GM04503 (cell line): ENCODE measurements at places on chromosomes 1 and 21.

- DNase-seq, result no peak
Measured at GRCh38 chr1:15692121-15692682, 8.1 kb downstream of the PLEKHM2 start.

DNA sequence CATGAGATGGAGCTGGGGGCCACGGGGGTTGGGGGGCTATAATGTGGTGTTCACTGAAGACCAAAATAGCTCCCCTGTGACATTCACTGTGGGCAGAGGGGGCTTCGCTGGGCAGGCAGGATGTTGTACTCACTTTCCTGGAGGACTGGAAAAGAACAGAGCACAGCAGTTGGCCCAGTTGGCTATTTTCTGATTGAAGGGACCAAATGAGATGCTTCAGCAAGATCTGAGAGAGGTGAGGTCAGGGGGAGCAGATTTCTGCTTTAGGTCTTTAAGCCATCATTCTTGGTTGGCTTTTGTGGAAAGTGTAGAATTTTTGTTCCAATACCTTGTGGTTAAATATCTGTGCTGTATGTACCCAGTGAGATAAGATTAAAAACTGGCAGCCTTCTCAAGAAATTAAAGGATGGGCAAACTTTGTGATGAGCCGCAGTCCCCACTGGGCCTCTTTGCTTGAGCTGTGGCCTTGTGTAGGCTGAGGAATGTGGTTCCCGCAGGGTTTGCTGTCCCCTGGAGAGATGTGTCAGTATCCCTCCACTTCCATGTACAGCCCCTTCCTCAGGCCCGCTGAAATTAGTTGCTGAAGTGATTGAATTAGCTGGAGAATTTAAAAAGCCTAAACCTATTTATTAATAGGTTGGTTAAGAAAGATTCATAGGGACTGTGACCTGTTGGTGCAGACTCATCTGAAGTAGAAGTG, 80.7 kb downstream of the ATP5PO start:
- no peak for DNase-seq

DNA sequence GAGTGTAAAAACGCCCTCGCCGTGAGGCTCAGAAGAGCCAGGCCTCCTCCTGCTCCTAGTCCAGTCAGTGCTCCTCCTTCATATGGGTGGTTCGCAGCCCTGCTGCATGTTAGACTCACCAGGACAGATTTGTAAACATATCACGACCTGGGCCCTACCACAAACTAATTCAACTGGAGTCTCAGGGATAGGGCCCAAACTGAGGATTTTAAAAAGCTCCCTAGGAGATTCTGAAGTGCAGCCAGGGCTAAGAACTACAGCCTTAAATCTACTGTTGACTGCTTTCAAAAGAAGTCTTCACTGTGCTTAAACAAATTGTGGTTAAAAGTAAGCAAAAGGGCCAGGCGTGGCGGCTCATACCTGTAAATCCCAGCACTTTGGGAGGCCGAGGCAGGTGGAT, 57.0 kb downstream of the CAMTA1 start:
- DNase-seq, result no peak

GRCh38 chr21:32757804-32758203, 13.8 kb downstream of the PAXBP1 start:
- no peak for DNase-seq

GRCh38 chr21:41677671-41678015, 89.2 kb downstream of the RIPK4 start:
- no peak for DNase-seq

GRCh38 chr1:240149484-240150094, 57.9 kb downstream of the FMN2 start:
- no peak for DNase-seq

GRCh38 chr1:47333578-47333921, at the start of gene CMPK1:
TSS of gene CMPK1 (plus strand) at chr1:47333790. CDS start at chr1:47333946, 156 bp downstream.
- DNase-seq, result peak; percentile 53

GRCh38 chr1:23593042-23593521, 33.8 kb upstream of the ID3 start:
- DNase-seq, result no peak

- DNase-seq, result no peak
Measured at GRCh38 chr1:96240438-96240837, 481.1 kb upstream of the PTBP2 start.
